ENCODE measurements at places on chromosomes 16 and 17. TPM values are rescaled to one million over a fixed set of nuclear protein-coding genes. Genes with fewer than 3 reads are reported as not detected.
A peak's percentile ranks its signal among the peaks of the same experiment; 100 is the strongest.

DNA sequence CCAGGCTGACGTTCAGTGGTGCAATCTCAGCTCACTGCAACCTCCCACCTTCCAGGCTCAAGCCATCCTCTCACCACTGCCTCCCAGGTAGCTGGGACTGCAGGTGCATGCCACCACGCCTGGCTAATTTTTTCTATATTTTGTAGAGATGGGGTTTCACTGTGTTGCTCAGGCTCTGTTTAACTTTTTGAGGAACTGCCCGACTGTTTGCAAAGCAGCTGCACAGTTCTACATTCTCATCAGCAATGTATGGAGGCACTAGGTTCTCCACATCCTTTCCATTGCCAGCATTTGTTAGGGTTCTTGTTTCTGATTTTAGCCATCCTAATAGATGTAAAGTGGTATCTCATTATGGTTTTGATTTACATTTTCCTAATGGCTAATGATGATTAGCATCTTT is 9.4 kb downstream of the TNRC6A start:
- H3K36me3 ChIP-seq: no peaks in the 10 kb centered on the region
- peaks cover 84% of the 10 kb centered on the region for H3K4me1 ChIP-seq
- no peaks in the 10 kb centered on the region for H3K27me3 ChIP-seq
- no peak overlapping the region for H3K4me3 ChIP-seq
- DNase-seq: peak; percentile 13

DNA sequence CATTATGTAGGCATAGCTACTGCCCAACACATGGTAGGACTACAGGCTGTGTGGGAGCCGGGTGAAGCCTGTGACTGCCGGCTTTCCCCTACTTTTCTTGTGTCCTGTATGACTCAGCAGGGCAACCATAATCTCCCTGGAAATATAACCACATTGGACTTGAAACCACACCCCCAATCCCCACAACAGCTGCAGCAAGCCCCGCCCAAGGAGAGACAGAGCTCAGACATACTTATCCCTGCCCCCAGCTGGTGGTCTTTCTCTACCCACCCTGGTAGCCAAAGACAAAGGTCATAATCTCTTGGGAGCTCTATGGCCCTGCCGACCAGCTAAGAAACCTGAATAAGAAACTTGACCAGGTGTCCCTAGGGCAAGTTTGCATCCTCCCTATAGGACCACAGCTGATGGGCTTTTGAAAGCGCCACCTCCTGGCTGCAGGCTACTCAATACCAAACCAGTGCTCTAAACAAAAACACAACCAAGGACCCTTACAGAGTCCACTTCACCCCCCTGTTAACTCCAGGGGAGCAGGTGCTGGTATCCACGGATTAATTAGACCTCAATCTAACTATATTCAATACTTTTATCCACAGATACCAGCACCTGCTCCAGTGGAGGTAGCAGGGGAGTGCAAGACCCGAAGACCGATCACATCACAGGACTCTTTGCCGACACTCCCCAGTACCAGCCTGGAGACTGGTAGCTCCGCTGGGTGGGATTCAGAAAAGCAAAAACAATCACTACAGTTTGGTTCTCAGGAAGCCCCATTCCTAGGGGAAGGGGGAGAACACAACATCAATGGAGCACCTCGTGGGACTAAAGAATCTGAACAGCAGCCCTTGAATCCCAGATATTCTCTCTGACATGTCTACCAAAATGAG is 91.2 kb downstream of the IRX5 start:
- H3K4me1 ChIP-seq: no peaks in the 10 kb centered on the region
- no peaks in the 10 kb centered on the region for H3K36me3 ChIP-seq
- no peaks in the 10 kb centered on the region for H3K27me3 ChIP-seq
- no peak overlapping the region for H3K4me3 ChIP-seq

KRT15 gene
- 23.8 TPM for total RNA-seq

TAF1C gene
- total RNA-seq: 49.2 TPM

DNA sequence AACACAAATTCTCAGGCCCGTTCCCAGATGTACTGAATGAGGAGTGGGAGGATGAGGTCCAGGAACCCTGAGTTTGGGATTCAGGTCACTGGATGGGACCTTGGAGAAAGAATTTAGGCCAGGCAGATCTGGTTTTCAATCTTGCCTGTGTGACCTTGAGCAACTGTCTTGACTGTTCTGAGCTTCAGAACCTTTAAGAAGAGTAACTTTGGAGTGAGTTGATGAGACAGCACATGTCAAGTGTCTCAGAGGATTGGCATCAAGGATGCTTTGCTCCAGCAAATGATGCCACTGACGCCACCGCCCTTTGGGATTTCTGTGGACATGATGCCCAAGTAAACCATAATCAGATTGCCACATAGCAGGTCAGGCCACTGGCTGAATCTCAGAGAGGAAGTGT is 56.2 kb upstream of the DNAJA2 start:
- no peak overlapping the region for H3K4me3 ChIP-seq
- H3K27me3 ChIP-seq: no peaks in the 10 kb centered on the region
- no peaks in the 10 kb centered on the region for H3K36me3 ChIP-seq
- H3K4me1 ChIP-seq: no peaks in the 10 kb centered on the region

KCNAB3 gene
- 3.5 TPM for total RNA-seq

TEX14 gene
- 0.47 TPM for total RNA-seq

DNA sequence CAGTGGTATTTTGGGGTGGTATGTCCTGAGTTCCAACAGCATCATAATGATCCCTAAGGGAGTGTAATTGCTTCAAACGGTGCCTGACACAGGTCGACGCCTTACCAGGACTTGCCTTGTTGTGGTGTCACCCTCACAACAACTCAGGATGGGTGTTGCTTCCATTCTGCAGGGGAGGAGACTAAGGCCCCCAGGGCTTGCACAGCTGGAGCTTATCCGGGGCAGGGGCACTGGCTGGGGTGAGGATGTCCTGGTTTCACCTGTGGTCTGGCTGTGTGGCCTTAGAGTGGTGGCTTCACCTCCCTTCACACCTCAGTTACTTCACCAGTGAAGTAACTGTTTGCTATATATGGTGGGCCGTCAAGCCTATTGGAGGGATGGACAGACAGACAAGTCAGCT is 23.3 kb downstream of the LLGL2 start:
- peak overlapping the region; percentile 90 for H3K27ac ChIP-seq
- H3K4me3 ChIP-seq: no peak overlapping the region
- no peaks in the 10 kb centered on the region for H3K27me3 ChIP-seq
- H3K36me3 ChIP-seq: no peaks in the 10 kb centered on the region

XYLT2 gene
- total RNA-seq: 19.6 TPM

CETP gene
- 0.82 TPM for total RNA-seq

CDIPT gene
- total RNA-seq: 69.5 TPM

DNA sequence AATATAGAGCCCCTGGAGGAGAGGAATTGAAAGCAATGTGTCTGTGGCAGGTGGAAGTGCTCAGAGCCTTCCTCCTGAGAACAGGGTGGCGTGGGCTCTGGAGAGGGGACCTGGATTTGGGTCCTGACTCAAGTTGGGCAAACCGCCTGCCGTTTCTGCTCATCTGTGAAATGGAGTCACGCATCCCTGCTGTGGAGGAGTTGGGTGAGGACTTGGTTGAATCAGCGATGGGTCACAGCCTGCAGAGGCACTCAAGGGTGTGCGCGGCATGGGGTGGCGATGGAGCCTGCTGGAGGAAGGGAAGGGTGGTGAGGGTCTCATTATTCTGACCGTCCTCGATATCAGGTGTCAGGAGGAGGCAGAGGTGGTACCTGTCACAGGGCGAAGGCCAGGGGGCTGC is 3.1 kb downstream of the ADAD2 start:
- H3K4me1 ChIP-seq: peaks cover 6% of the 10 kb centered on the region
- no peak overlapping the region for H3K4me3 ChIP-seq
- no peak for DNase-seq
- H3K27ac ChIP-seq: no peak overlapping the region

ENPP7 gene
- not detected for total RNA-seq

GRCh38 chr16:69691980-69692911 is 34.1 kb downstream of the NQO1 start:
- H3K4me1 ChIP-seq: no peaks in the 10 kb centered on the region
- peaks cover 91% of the 10 kb centered on the region for H3K36me3 ChIP-seq
- H3K4me3 ChIP-seq: no peak overlapping the region
- H3K27ac ChIP-seq: no peak overlapping the region
- no peaks in the 10 kb centered on the region for H3K27me3 ChIP-seq
- no peak for DNase-seq

DNA sequence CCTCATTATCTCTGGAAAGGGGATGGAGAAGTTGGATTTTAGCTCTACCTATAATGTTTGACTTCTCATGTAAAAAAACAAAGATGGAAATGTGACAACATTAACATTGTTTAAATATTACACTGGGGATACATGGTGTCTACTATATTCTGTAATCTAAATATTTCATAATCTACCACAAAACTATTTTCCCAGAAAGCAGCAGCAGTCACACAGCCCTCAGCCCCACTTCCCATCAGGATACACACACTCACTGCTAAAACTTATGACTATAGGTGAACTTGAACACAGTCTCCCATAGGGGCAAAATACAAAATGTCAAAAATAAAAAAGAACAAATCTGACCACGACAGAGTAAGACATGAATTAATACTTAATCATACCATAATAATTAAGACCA is 95.7 kb downstream of the KANSL1 start:
- peaks cover 10% of the 10 kb centered on the region for H3K36me3 ChIP-seq
- no peak overlapping the region for H3K4me3 ChIP-seq
- H3K4me1 ChIP-seq: peaks cover 53% of the 10 kb centered on the region
- no peak for DNase-seq
- no peaks in the 10 kb centered on the region for H3K27me3 ChIP-seq

LLGL2 gene
- 173 TPM for total RNA-seq

GRCh38 chr16:2913603-2914002 is 1.9 kb downstream of the FLYWCH1 start:
- peaks cover 33% of the 10 kb centered on the region for H3K36me3 ChIP-seq
- H3K4me1 ChIP-seq: peaks cover 27% of the 10 kb centered on the region
- no peak overlapping the region for H3K27ac ChIP-seq
- H3K27me3 ChIP-seq: no peaks in the 10 kb centered on the region
- H3K4me3 ChIP-seq: no peak overlapping the region
- DNase-seq: no peak

DNA sequence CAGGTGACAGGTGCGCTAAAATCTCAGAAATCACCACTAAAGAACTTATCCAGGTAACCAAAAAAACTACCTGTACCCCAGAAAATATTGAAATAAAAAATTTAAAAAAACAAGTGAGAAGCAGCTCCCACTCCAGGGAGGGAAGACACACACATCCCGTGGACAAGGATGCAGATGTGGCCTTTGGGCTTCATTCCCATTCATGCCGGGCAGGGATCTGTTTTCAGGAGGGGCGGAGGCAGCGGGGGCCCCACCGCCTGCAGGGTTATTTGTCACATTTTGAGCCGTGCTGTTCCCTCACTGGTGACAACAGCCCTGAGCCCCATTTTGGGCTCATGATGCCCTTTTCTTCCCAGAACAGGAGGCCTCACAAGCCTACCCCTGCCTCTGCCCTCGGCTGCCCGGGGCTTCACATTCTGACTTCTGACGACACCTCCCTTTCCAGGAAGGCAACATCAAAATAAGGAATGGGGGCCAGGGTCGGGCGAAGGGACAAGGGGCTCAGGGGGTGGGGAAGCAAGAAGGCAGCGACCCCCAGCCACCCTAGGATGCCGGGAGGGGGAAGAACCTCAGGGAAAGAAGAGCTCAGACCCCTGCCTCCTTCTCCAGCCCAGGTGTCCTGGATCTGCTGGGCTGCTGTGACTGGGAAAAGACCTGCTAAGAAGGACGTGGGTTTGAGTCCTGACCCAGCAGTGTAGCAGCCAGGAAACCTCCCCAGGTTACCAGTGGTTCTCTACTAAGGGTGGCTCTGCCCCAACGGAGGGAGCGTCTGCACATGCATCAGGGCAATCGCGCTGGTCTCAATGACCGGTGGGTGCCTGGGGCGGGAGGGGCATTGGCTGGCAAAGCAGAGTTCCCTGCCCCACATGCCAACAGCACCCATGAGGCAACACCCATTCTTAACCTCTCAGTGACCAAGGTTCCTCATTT is 2.3 kb upstream of the CD79B start:
- no peaks in the 10 kb centered on the region for H3K36me3 ChIP-seq
- no peak overlapping the region for H3K4me3 ChIP-seq
- H3K27me3 ChIP-seq: no peaks in the 10 kb centered on the region

DNA sequence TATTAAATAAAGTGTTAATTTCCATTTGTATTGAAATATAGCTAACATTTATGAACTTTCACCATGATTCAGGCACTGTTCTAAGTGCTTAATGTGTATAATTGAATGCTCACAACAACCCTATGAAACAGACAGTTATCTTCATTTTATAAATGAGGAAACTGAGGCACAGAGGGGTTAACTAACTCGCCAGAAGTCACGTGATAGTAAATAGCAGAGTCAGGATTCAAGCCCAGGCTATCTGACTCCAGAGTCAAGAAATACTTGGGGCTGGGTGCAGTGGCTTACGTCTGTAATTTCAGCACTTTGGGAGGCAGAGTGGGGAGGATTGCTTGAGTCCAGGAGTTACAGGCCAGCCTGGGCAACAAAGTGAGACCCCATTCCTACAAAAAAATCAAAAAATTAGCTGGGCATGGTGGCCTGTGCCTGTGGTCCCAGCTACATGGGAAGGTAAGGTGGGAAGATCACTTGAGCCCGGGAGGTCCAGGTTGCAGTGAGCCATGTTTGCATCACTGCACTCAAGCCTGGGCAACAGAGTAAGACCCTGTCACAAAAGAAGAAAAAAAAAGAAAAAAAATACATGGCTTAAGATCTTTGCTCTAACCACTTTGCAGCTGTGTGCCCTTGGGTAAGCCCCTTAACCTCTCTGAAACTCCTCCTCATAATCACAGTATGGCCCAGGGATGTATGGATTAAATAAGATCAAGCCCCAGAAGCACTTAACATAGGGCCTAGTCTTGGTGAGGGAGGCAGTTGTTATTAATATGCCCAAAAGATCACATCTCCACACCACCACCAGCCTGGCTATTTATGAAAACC is 29.0 kb downstream of the WSB1 start:
- no peaks in the 10 kb centered on the region for H3K36me3 ChIP-seq
- H3K27me3 ChIP-seq: no peaks in the 10 kb centered on the region
- H3K4me1 ChIP-seq: peaks cover 24% of the 10 kb centered on the region
- H3K4me3 ChIP-seq: no peak overlapping the region

DNA sequence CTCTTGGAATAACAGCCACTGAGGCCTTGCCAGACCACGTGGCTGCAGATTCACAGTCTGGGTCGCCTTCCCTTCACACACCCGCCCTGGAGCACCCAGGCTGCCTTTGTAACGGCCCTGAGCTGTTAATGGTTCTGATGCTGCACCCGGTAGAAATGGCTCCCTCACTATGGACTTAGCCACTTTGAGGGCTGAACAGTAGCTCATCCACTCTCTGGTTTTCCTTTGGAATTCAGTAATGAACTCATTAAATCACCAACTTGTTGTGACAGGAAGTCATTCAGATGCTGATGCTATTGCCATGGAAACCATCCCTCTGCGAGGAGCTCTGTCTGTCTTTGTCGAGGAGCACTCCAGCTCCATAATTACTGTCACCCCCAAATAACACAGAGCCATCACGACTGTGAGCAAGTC is 59.2 kb downstream of the CDK5R1 start:
- DNase-seq: no peak
- no peaks in the 10 kb centered on the region for H3K4me1 ChIP-seq
- no peaks in the 10 kb centered on the region for H3K27me3 ChIP-seq
- no peaks in the 10 kb centered on the region for H3K36me3 ChIP-seq
- H3K4me3 ChIP-seq: no peak overlapping the region
- H3K27ac ChIP-seq: no peak overlapping the region

GRCh38 chr16:13041646-13042290 is 140.4 kb downstream of the SHISA9 start:
- H3K4me3 ChIP-seq: no peak overlapping the region
- no peaks in the 10 kb centered on the region for H3K27me3 ChIP-seq
- no peaks in the 10 kb centered on the region for H3K4me1 ChIP-seq
- no peak for DNase-seq
- H3K27ac ChIP-seq: no peak overlapping the region
